ENCODE measurements at places on chromosomes 16 and 17.

GRCh38 chr16:11133344-11133943 is 122.6 kb downstream of the SOCS1 start:
- peak; percentile 92 for DNase-seq

DNA sequence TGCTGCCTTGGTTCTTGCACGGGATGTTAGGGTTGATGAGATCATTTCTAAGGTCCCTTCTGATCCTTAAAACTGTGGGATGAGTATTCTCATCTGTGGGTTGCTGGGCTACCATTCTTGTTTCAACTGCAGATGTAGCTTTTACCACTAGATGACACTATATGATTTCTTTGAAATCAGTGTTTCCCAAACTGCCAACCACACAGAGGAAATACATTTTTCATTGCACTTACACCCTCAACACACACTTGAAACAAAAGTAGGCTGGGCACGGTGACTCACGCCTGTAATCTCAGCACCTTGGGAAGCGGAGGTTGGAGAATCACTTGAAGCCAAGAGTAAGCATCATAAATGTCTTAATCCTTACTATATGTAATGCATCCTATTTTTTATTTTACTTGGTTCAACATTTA is 15.3 kb downstream of the LCMT1 start:
- peak; percentile 77 for DNase-seq

GRCh38 chr16:81405702-81406113 is 38.9 kb upstream of the CMIP start:
- peak; percentile 98 for DNase-seq

DNA sequence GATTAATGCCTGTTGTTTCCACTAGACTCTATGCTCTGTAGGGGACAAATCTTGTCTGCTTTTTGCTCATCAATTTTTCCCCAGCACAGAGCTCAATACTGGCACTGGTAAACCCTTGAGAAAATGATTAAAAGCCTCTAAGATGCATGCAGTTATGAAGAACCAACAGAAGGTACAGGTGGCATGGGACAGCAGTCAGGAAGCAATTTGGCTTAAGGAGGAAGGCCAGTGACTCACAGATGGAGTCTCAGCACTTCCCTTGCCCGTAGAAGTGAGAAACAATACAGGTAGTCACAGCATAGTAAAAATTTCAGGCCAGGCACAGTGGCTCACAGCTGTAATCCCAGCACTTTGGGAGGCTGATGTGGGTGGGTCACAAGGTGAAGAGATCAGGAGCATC is 504.7 kb upstream of the RBFOX1 start:
- DNase-seq, result no peak

- DNase-seq, result no peak
Measured at GRCh38 chr16:85592700-85593493, 20.2 kb upstream of the GSE1 start.

DNA sequence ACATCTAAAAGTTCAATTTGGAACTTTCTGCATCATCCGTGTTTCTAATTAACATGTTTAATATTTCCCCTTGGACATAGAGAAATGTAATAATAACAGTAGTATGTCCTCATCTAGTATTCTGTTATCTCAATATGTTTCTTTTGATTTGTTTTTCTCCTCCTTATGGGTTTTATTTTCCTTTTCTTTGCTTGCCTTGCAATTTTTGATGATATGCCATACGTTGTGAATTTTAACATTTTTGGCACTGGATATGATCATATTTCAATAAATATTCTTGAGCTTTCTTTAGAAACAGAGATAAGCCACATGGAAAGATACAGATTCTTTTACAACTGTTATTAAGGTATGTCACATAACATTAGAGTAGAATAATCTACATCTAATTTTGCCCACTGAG is 1316.2 kb downstream of the CDH8 start:
- DNase-seq, result no peak

- no peak for DNase-seq
Measured at GRCh38 chr16:30523768-30524574, 2.4 kb downstream of the ZNF768 start.

DNA sequence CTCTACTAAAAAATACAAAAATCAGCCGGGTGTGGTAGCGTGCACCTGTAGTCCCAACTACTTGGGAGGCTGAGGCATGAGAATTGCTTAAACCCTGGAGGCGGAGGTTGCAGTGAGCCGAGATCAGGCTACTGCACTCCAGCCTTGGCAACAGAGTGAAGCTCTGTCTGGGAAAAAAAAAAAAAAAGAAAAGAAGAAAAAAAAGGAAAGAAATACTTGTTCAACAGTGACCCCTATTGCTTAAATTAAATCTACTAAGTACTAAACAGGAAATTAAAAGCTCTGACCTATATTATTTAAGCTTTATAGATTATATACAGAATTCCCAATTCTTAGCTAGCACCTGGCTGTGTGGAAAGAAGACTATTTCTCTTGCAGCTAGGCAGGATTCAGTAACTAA is 48.9 kb downstream of the FBXL20 start:
- no peak for DNase-seq

GRCh38 chr17:8963014-8963413 is 2.5 kb downstream of the PIK3R5 start:
- DNase-seq, result no peak

GRCh38 chr17:55388842-55389241 is 32.8 kb downstream of the MMD start:
- DNase-seq, result no peak
